ENCODE measurements at places on chromosomes 13 and 19.
A peak's percentile ranks its signal among the peaks of the same experiment; 100 is the strongest.

DNA sequence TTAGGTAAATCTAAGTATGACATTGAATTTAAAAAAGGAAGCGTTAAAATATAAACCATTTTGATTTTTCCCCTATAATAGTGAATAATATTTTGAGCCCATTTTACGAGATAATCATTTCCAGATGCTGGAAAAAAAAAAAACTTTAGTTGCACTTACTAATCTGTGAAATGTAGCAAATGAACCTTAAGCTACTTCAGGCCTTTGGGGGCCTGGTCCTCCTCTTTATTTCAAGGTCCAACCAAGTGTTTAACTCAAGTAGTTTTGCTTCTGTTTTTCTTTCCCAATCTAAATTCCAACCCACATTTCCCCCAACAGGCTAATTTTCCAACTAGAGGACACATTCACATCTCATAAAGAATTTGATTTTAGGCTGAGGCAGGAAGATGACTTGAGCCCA, 101.2 kb downstream of the TNFRSF19 start:
- peak; percentile 73 for DNase-seq

DNA sequence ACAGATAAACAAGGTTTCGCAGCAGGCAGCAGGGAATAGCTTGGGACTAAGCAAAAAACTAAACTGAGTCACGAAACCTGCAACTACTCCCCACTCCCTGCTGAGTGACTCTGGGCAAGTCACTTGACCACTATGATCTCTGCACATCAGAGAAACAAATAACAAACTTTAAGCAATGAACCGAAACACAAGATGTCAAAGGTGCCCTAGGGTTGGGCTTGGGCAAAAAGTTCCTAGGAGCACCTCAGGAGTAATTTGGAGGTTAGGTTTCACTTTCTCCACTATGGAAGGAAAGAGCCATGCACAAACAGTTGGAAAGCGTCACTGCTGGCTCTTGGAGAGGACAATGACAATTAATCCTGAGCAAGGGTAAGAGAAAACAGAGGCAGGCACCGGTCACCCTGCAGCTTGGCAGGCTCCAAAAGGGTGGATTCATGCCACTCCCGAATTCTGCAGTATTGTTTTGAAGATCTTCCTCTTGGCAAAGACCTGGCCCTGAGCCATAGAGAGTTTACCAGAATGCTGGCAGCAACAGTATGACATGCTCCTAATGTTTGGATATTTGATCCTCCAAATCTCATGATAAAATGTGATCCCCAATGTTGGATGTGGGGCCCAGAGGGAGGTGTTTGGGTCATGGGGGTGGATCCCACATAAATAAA, 60.3 kb downstream of the CRYL1 start:
- DNase-seq, result no peak

DNA sequence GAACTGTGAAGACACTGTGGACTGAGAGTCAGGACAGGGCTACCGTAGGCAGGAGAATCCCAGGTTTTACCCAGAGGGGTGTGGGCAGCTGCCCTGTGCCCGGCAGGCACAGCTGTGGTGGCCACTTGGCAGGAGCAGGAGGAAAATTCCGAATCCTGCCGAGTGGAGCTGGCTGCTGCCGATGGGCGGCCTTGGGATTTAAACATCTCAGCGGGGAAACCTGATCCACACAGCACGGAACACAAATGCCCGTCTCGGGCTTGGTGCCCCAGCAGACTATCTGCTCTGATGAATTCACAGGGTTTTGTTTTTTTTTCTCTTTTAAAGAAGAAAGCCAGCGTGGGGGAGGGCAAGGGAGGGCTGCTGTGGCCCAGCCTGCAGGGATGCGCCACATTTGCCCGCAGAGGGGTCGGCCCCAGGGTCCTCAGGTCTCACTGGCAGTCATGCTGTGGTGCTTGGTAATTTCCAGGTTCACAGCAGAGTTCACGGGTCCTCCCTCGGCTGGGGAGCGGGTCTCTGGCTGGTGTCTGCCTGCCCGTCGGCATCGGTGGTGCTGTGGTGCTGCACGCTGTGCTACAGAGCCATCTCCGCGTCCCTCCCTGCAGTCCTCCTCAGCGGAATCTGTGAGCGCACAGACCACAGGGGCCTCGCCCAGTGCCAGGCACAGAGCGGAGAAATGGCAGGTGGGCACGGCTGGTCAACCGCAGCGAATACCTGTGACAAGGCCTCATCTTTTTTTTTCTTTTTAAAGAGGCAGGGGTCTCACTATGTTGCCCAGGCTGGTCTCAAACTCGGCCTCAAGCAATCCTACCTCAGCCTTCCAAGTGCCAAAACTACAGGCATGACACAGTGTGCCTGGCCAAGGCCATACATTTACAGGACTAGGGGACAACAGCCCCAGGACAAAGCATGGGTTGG, 28.1 kb downstream of the MPND start:
- no peak for DNase-seq

- peak; percentile 82 for DNase-seq
Measured at GRCh38 chr13:108917581-108917980, 288.2 kb downstream of the MYO16 start.

GRCh38 chr19:11479898-11480714, 740 bp downstream of the ELAVL3 start:
- DNase-seq, result no peak

- DNase-seq, result peak; percentile 70
Measured at GRCh38 chr19:21568816-21569493, 63.6 kb downstream of the ZNF429 start.

DNA sequence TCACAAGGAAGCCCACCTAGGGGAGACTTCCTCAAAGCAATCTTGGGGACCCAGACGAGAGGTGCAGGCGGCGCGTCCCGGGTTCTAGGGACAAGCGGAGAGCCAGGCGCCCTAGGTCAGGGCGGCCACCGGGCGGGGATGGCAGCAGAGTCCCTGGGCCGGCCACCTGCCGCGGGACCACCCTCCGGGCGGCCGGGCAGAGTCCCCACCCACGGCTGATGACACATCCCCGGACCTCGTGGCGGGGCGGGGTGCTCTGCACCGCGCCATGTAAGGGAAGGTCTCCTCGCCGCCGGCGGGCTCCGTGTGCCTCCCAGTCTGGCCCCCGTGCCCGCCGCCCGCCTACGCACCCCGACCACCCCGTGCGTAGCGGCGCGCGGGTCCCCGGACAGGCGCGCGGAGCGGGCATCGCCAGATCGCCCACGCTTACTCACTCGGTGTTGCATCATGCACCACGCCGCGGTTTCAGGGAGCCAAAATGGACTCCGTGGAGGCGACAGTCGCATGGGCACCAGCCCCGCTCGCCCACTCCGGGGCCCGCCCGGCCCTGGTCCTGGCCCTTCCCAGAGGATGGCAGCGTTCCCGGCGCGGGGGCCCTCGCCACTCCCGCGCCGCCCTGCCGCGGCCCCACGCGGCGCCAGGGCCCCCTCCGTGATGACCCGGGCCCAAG, 643 bp downstream of the SLC7A1 start:
- peak; percentile 67 for DNase-seq

DNA sequence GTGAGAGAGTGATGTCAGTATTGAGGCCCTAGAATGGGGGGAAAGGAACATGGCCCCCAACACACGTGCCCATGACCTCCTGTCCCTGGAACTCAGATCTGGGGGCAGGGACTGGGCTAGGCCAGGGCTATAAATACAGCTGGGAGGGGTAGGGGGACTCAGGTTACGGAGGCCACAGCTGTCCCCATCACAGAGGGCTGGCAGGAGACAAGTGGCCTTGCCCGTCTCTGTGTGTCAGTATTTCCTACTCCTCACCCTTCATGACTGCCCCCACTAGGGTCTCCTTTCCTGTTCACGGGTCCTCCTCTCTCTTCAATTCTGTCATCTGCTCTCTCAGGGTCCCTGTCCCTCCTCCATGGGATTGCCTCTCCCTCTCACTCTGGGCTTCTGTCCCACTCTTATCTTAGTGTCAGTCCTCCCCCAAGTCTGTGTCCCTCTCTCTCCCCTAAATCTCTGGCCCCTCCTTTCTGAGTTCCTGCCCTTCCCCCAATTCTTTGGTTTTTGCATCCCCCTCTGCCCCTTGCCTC, 687 bp upstream of the HRC start:
- DNase-seq, result no peak

GRCh38 chr13:80029170-80029569, 311.8 kb downstream of the SPRY2 start:
- no peak for DNase-seq

- DNase-seq, result no peak
Measured at GRCh38 chr19:49767381-49767780, 580 bp downstream of the AP2A1 start.

DNA sequence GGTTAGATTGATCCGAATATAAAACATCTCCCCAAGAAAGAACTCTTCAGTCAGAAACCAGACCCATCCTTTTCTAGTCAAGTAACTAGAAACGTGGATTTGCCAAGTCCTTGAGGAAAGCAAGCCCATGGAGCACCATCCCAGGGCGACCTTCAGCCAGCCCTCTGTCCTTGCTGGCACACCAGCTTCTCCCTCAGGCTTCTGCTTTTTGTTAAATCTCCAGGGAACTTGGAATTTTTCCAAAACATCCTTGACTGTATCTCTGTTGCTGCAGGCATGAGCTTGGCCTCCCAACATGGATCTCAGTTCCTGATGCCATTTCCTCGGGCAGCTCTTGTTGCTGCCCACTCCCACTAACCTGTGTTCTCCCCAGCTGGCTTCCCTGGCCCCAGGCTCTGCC, 27.1 kb upstream of the C1QTNF9 start:
- DNase-seq, result no peak

- no peak for DNase-seq
Measured at GRCh38 chr19:41936961-41937360, 8.7 kb upstream of the ERFL start.

GRCh38 chr13:68176475-68176874, 946.3 kb upstream of the PCDH9 start:
- DNase-seq, result peak; percentile 56

DNA sequence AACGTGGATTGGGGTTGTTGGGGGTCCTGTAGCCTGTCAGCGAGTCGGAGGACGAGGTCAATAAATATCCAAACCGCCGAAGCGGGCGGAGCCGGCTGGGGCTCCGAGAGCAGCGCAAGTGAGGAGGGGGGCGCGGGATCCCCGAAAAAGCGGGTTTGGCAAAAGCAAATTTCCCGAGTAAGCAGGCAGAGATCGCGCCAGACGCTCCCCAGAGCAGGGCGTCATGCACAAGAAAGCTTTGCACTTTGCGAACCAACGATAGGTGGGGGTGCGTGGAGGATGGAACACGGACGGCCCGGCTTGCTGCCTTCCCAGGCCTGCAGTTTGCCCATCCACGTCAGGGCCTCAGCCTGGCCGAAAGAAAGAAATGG, 754 bp upstream of the SIX5 start:
- DNase-seq, result peak; percentile 44

GRCh38 chr13:86878781-86879180, 792.4 kb upstream of the SLITRK5 start:
- no peak for DNase-seq

DNA sequence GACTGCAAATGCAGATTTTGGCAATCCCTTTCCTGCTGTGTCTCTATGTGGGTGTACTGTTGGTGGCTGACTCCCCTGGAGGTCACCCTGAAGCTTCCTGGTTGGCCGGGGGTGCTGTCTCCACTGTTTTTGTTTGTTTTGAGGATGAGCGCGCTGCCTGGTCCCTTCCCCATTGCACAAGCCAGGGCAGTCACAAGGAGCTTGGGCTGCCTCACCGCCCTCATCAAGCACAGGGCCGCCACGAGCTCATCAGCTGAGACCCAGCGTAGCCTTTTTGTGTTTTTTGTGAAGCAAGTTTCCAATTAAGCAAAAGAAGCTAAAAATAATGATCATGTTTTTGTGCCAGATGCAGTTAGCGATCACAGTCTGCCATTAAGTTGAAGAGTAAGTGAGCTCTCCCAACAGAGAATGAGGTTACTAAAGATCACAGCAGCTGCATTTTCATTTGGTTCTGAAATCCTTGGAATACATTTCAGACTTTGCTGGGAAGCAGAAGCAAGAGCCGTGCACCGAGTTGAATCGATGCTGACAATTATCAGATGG, 57.8 kb downstream of the GGACT start:
- peak; percentile 44 for DNase-seq

- DNase-seq, result no peak
Measured at GRCh38 chr19:13315495-13315894, 165.3 kb downstream of the IER2 start.

DNA sequence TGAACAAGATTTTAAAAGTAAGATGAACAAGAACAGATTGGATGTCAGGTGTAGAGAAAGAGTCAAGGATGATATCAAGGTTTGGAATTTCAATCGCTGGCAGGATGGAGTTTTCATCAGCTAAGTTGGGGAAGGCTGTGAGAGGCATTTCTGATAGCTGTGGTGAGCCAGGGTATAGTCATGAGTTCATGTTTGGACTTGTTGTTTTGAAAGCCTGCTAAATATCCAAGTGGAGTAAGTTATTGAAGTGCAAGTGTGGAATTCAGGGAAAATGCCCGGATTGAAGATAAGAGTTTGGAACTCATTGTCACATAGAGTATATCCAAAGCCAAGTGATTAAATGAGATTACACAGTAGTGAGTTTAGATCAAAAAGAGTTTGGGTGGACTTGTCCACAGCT, 11.0 kb upstream of the EPSTI1 start:
- peak; percentile 23 for DNase-seq

DNA sequence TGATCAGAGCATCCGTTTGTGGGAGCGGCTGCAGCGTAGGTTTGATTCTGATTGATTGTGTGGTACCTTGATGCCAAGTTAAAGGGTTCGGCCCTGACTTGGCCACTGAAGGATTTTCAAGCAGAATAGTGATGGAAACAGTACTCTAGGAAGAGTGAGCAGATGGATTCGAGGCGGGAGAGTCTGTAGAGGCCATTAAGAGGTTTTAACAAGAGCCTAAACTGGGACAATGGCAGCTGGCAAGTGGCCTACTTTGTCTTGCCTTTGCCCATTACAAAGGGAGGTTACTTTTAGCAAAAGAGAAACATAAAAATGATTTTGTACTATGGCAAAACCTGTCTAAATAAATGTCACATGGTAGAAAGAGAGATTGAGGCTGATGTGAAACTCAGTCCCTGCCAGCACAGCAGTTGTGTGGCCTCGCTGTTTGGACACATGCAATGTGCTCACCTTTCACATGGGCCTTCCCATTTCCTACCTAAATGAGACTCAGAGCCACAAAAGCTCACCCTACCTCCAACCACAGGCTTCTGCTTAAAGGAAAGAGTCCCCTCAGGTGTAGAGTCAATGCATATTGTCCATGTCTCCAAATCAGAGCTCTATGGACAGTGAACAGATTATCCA, 62.4 kb upstream of the RAP2A start:
- no peak for DNase-seq

- no peak for DNase-seq
Measured at GRCh38 chr19:906480-906879, 6.5 kb downstream of the R3HDM4 start.

- DNase-seq, result no peak
Measured at GRCh38 chr13:75806117-75806516, 170.0 kb downstream of the LMO7 start.
